RWPE1 (cell line): ENCODE measurements at places on chromosomes 6 and 20.

- DNase-seq, result peak; percentile 68
These were observed 9.6 kb upstream of the SLC2A10 start for GRCh38 chr20:46699651-46700359.

GRCh38 chr6:133895573-133896343 is 6.8 kb downstream of the TCF21 start:
- DNase-seq, result no peak

GRCh38 chr6:125597411-125598253 is 151.8 kb upstream of the HEY2 start:
- no peak for DNase-seq

DNA sequence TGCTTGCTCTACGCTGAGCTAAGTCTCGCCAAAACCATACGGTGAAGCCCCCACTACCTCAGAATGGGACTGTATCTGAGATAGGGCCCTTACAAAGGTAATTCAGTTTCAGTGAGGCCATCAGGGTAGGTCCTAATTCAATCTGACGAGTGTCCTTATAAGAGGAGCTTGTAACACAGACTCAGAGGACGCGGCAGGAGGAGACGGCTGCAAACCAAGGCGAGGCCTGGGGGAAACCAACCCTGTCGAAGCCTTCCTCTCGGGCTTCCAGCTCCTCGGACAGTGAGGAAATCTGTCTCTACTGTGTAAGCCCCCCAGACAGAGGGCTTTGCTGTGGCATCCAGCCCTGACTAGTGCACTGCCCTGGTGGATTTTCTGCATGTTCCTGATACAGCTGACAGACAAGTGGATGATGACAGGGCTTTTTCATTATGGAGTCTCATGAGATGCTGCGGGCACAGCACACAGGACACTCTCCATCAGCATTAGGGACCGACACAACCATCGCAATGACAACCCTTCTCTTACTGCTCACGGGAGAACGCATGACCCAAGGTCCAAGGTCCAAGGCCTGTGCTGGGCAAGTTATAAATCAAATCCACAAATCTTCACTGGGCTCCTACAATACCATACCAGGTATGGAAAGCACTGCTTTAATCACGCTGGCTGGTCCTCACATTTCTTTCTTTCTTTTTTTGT is 48.2 kb downstream of the SSR1 start:
- no peak for DNase-seq

DNA sequence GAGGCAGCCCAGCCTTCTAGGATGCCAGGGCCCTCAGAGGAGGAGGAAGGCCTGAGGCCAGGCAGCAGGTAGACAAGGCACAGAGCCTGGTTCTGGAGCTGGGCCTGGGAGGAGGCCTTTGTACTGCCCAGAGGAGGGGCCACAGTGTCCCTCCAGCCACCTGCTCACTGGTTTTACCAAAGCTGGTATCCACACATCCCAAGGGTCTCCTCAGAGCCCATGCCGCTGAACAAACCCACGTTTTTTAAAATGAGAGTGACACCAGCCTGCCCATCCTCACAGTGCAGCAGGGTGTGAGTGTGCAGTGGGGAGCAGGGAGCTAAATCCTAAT is 162.7 kb downstream of the LY86 start:
- DNase-seq, result no peak

- DNase-seq, result no peak
These were observed 12.3 kb upstream of the SLCO4A1 start for GRCh38 chr20:62629864-62630470.

DNA sequence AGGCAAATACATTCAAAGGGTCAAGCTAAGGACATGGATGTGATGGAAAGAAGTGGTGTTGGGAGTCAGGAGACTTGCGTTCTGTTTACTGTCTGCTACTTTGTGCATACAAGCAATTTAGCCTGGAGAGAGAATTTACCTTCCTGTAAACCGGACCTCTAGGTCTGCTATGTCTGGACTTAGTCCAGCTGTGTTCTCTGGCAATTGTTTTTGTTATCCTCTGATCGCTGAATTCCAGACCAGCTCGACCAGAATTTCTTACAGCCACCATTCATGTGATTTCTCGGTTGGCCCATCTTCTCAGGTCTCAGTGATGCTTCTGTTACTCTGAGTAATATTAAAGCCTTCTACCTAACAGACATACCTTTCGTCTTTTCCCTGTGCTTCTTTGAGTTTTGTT is 75.2 kb downstream of the LRRC1 start:
- no peak for DNase-seq
